Colonic mucosa (tissue), 4 donors: ENCODE measurements at places on chromosomes 5 and 9. TPM values are rescaled to one million over a fixed set of nuclear protein-coding genes. Genes with fewer than 3 reads are reported as not detected.
A peak's percentile ranks its signal among the peaks of the same experiment; 100 is the strongest.

- H3K36me3 ChIP-seq, result no peaks in the 10 kb centered on the region
- H3K4me1 ChIP-seq, result no peaks in the 10 kb centered on the region
- no peaks in the 10 kb centered on the region for H3K27me3 ChIP-seq
Measured at GRCh38 chr9:12464910-12465512, 228.2 kb upstream of the TYRP1 start.

DNA sequence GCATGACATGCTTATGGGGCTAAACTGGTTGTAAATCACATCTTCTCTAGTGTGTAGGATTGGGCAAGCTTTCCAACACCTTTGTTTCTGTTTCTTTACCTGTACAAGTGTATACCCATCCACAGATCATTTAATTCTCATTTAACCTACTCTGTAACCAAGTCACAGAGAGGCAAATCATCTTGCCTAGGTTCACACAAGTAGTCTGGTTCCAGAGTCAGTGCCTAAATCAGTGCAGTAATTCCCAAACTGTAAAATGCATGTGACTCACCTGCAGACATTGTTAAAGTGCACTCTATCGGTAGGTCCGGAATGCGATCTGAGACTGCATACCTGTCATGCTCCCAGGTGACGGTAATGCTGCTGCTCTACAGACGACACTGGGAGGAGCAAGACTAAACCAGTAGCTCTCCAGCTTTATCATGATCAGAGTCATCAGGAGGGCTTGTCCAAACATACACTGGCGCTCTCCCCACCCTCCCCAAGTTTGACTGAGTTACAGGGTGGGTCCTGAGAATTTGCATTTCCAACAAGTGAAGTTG, 107.9 kb upstream of the FREM1 start:
- no peak for DNase-seq
- no peaks in the 10 kb centered on the region for H3K27me3 ChIP-seq
- H3K4me3 ChIP-seq, result no peak overlapping the region
- no peaks in the 10 kb centered on the region for H3K36me3 ChIP-seq
- no peak overlapping the region for H3K27ac ChIP-seq

DNA sequence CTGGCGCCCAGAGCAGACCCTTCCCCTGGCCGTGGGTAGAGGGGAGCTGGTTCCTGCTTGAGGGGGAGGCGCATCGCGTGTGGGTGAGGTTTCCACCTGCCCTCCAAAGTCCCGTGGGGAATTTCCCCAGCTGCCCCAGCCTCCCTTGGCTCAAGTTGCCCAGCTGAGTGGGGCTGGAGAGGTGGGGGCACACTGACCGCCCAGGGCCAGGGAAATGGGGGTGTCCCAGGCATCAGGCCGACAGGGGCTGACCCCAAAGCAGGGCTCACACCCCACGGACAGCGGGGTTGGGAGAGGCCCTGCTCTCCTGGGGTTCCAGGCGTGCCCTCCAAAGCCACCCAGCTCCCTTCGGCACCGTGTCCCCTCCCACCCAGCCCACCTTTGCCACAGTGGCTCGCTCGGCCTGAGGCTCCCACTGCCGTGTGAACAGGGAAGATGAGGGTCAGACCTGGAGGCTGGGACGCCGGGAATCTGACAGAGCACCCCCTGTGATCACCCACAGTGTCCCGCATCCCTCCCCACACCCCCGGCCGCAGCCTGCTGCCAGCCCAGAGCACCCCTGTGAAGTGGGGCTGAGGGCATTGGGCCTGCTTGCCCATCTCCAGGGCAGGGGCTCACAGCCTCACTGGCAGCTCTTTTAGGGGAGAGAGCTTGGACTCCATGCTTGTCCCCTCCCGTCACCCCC, 933 bp upstream of the EGFL7 start:
- H3K36me3 ChIP-seq, result no peaks in the 10 kb centered on the region
- H3K4me3 ChIP-seq, result no peak overlapping the region
- peaks cover 61% of the 10 kb centered on the region for H3K27me3 ChIP-seq
- DNase-seq, result no peak
- peaks cover 4% of the 10 kb centered on the region for H3K4me1 ChIP-seq

DNA sequence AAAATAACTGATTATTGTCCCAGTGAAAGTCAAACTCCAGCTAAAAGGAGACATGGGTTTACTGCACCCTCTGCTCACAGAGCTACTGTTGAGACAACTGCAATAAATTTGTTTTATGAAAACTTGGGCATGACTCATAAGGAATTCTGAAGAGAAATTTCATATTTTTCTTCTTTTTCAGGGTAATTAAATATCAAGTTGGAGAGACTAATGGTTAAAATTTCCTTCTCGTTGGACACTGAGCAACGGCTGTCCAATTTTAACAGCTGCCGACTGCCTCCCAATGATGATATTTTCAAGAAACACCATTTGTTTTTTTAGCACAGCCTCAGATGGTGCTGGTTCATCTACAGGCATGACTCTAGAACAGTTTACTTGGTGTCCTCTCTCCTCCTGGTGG, 259.2 kb upstream of the RGMB start:
- peaks cover 13% of the 10 kb centered on the region for H3K4me1 ChIP-seq
- no peak overlapping the region for H3K4me3 ChIP-seq
- DNase-seq, result no peak

DNA sequence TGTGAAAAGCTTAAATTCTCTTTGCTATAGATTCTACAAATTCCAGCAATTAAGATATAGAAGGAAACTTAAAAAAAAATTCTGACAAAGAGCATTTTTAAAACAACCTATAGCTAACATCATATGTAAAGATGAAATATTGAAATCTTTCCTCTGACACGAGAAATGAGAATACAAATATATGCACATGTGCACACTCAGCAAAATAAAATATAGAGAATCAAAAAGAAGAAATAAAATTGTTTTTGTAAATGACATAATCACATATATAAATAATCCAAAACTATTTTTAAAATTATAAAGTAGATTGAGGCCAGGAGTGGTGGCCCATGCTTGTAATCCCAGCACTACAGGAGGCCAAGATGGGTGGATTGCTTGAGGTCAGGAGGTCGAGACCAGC, 265.1 kb downstream of the IRX2 start:
- H3K4me3 ChIP-seq, result no peak overlapping the region
- no peaks in the 10 kb centered on the region for H3K27me3 ChIP-seq
- H3K4me1 ChIP-seq, result no peaks in the 10 kb centered on the region
- H3K36me3 ChIP-seq, result no peaks in the 10 kb centered on the region

DNA sequence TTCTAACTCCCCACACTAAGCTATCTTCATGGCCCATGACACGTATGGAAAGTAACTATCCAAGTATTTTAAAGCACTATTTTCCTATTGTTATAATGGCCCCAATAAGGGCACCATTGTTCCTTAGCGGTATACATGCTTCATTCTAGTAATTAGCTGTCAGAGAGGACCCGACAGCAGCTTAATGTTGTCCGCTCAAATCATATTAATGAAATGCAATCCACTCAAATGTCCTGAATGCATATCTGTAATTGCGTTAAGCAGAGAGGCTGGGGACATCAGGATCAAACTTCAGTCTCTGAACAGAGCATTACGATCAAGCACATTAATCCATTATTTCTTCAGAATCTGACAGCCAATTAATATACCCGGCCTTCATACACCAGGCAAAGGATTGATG, 139.7 kb downstream of the CRB2 start:
- no peaks in the 10 kb centered on the region for H3K4me1 ChIP-seq
- no peak overlapping the region for H3K27ac ChIP-seq
- H3K4me3 ChIP-seq, result no peak overlapping the region

DNA sequence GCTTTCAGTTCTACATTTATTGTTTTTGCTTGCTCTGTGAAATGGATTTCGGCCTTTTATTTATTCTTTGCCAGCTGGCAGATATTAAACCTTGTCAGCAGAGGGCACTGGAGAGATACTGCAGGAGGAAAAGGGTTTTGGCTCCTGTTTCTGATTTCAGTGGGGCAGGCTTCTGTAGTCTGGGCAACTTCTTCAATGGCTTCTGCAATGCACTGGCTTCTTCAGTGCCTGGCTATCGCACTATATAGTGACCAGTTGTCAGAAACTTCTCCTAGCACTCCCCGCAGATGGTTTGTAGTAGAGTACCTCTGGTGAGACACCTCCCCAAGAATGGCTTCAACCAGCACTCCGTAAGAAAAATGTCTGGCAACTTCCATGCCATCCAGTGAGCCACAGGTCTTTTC, 3.2 kb upstream of the NFX1 start:
- no peak overlapping the region for H3K4me3 ChIP-seq
- no peaks in the 10 kb centered on the region for H3K36me3 ChIP-seq
- no peaks in the 10 kb centered on the region for H3K27me3 ChIP-seq
- H3K4me1 ChIP-seq, result peaks cover 5% of the 10 kb centered on the region
- no peak overlapping the region for H3K27ac ChIP-seq

GRCh38 chr9:131628459-131629225, 83.3 kb downstream of the PRRT1B start:
- no peaks in the 10 kb centered on the region for H3K27me3 ChIP-seq
- peak overlapping the region; percentile 91 for H3K27ac ChIP-seq
- peaks cover 3% of the 10 kb centered on the region for H3K4me1 ChIP-seq
- DNase-seq, result no peak
- H3K36me3 ChIP-seq, result no peaks in the 10 kb centered on the region
- no peak overlapping the region for H3K4me3 ChIP-seq

GRCh38 chr9:127876026-127876763, 1.3 kb downstream of the AK1 start:
- peaks cover 23% of the 10 kb centered on the region for H3K4me1 ChIP-seq
- no peaks in the 10 kb centered on the region for H3K27me3 ChIP-seq
- no peak overlapping the region for H3K4me3 ChIP-seq
- DNase-seq, result peak; percentile 74
- H3K27ac ChIP-seq, result peak overlapping the region; percentile 56

GRCh38 chr5:119190470-119191095, 119.7 kb downstream of the DMXL1 start:
- DNase-seq, result no peak
- H3K4me3 ChIP-seq, result no peak overlapping the region
- H3K36me3 ChIP-seq, result no peaks in the 10 kb centered on the region
- no peaks in the 10 kb centered on the region for H3K4me1 ChIP-seq
- H3K27ac ChIP-seq, result no peak overlapping the region
- no peaks in the 10 kb centered on the region for H3K27me3 ChIP-seq

DNA sequence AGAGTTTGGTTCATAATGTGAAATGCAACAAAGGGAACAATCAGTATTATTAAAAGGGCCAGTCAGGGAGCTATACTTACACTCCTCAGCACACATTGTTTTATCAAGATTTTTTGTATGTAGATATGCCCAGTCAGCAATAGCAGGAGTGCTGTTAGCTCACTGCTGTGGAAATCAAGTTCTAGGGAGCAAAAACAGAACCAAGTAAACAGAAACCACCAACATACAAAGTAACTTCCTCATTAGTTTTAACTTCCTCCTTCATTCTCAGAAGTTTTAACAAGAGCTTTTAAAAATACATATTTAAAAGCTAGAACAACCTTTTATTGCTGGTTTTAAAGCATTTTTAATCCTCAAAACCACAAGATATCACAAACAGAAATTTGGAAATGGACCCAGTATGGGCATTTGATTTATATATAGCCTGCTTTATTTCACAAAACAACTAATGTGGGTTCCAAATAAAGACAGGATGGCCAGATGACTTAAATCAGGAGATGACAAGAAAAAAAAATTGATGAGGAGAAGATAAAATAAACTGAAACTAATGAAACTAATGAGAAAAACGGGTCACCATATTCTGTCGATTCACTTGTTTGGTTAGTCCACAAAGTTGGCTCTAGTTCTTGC, 178.5 kb downstream of the ADAMTS12 start:
- H3K27me3 ChIP-seq, result no peaks in the 10 kb centered on the region
- H3K27ac ChIP-seq, result no peak overlapping the region
- H3K4me3 ChIP-seq, result no peak overlapping the region
- no peaks in the 10 kb centered on the region for H3K36me3 ChIP-seq

GRCh38 chr9:123365881-123366528, 10.0 kb downstream of the CRB2 start:
- no peaks in the 10 kb centered on the region for H3K36me3 ChIP-seq
- no peak for DNase-seq
- H3K4me3 ChIP-seq, result no peak overlapping the region
- H3K4me1 ChIP-seq, result no peaks in the 10 kb centered on the region

- no peak overlapping the region for H3K27ac ChIP-seq
- no peaks in the 10 kb centered on the region for H3K4me1 ChIP-seq
- no peaks in the 10 kb centered on the region for H3K36me3 ChIP-seq
- H3K4me3 ChIP-seq, result no peak overlapping the region
- no peaks in the 10 kb centered on the region for H3K27me3 ChIP-seq
Measured at GRCh38 chr9:31916591-31917241, 467.7 kb upstream of the ACO1 start.

DNA sequence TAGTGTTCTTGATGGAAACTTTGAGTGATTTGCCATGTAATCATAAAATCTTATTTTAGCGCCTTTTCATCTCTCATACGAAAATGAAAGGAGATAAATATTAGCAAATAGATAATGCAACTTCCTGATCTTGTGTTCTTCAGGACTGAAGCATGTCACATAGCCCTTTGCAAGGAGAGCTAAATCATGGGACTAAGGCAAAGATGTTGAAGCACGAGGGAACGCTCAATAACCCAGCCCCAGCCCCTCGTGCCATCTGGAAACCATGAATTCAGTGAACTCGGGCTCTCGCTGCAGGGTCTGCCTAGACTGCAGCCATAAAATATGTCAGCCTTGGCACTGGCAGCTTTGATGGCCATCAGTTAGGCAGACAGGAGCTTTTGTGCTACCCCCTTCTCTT, 58.2 kb downstream of the F2RL2 start:
- H3K4me1 ChIP-seq, result no peaks in the 10 kb centered on the region
- no peaks in the 10 kb centered on the region for H3K36me3 ChIP-seq
- H3K27me3 ChIP-seq, result no peaks in the 10 kb centered on the region
- no peak overlapping the region for H3K27ac ChIP-seq
- DNase-seq, result no peak

The CDO1 gene
- 0.58 TPM for total RNA-seq

The SH3RF2 gene
- total RNA-seq, result 58.2 TPM

The NR6A1 gene
- 4.8 TPM for total RNA-seq

The CFAP90 gene
- not detected for total RNA-seq

The MYORG gene
- 57.0 TPM for total RNA-seq

The EDIL3 gene
- total RNA-seq, result 27.5 TPM

The PLAC8L1 gene
- total RNA-seq, result not detected

The PCDHB4 gene
- 0.17 TPM for total RNA-seq

The EPB41L4B gene
- total RNA-seq, result 87.3 TPM

The ACTL7A gene
- total RNA-seq, result not detected
